ENCODE measurements at places on chromosomes 6 and 20. TPM values are rescaled to one million over a fixed set of nuclear protein-coding genes. Genes with fewer than 3 reads are reported as not detected.

DNA sequence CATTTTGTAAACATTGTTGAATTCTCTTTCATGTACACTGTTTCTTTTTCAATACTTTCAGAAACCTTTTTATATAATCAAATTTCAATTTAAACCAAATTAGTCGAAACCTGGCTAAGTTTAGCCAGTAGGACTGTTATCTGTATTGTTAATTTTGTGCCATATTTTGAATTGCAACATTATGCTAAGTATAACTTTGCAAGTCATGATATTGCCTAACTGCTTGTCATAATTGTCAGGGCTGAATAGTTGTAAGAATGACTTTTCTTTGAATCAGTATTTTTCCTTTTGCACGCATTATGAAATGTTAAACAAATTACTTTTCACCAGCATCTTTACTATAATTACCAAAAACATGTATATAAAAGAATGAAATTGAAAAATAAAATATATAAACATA is 82.7 kb downstream of the SAMD3 start:
- no peak for DNase-seq

DNA sequence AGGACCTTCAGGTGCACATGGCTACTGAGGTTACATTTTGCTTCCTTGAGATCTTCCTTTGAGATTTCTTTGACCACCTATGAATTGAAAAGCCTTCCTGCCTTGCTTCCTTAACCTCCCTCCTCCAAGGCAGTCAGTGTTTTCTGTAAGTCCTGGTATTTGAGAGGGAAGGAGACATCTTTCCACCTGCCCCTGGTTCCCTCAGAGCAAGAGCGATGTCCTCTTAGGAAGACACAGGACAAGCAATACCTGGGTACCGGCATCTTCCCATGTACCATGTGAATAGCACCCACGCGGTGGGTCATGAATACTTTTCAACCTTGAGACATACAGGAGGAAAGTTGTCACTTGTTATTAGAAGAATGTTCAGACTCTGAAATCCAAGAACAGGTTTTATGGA is 37.1 kb downstream of the GINS1 start:
- DNase-seq, result no peak

DNA sequence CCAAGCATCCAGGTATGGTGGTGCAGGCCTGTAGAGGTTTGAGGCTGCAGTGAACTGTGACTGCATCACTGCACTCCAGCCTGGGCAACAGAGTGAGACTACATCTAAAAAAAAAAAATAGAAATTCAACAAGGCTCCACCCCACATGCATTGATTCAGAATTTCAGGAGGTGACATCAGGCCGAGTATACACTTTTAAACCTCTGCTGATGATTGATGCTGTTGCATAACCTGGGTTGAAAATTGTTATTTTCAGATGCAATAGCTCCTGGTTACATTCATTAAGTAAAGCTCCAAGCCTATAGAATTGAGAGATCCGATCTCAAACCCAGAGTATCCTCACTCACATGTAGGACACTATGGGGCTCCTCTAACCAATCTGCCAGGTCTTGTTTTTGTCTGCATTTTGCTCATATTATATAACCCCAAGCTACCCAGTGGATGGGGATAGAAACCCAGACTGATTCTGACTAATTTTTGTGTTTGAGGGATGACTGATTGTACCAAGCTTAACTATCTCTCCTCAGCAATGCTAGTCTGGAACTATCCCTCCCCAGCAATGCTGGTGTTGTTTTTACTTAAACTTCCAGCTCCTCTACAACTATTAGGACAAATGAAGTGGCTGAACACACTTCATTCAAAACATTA is 123.5 kb upstream of the PREP start:
- DNase-seq, result no peak

Gene NR2E1
- not detected for total RNA-seq

DNA sequence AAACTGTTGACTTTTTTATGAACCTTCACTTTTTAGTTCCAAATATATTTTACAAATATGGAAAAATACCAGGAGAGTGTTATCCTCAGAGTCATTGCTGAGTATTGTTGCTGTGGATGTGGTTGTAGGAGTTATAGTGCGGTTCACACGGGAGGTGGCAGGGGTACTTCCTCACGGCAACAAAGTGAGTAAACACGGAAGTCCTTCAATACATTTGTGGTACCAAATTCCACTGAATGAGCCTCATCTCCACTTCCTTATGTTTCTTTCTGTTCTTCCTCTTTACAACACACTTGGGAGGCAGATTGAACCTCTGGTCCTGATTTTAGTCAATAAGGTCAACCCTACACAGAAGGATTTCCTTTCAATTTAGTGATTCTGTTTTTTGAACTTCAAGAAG is 371.8 kb downstream of the BTBD3 start:
- DNase-seq, result no peak

DNA sequence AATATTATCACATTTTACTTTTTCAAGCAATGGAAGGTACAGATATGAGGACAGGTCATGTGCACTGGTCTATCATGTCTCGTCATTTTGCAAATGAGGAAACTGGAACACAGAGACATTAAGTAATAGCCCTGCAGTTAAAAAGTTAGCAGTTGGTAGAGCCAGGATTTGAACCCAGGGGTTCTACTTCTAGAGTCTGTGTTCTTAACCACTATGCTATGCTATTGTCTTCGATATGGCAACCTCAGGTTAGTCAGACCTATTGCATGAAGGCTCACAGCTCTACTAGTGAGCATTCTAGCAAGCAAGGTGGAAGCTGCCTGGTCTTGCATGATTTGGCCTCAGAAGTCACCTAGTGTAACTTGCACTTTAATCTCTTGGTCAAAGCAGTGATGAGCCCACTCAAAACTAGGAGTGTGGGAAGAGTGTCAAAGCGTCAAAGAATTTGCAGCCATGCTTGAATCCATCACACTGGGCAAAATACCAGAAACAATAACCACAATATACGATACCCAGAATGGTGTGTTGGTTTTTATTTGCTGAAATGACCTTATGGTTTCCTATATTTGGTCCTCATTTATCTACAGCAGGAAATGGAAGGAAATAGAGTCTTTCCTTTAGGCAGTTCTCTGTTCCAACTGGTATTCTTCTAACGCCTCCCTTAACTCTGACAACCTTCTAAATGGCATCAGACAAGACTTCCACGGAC is 20.4 kb upstream of the BMP2 start:
- no peak for DNase-seq

DNA sequence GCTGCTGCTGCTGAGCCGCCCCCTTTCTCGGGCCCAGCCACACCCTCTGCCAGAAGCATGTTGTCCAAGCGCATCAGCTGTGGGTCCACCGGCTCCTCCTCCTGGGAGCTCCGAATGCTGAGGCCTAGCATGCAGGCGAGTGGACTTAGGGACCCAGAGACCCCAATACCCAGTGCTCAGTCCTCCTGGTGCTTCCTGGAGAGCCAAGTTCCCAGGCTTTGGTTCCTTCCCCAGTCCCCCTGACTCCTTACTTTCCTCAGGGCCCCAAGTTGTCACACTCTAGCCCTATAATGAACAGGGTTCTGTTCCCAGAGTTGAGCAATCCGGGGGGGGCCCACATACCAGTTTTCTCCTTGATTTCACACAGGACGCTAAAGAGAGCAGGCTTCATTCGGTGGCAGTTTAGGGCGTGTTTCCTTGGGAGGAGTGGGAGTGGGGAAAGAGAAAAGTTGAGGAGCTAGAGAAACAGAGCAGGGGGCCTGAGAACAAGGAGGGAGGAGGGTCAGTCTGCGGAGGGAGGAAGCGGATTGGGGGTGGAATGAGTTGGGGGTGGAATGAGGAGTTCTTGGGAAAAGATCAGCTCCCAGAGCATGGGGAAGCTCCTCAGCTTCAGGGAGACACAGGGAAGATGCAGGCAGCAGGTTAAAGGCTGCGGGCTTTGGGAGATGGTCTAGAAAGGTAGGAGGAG is 1.5 kb downstream of the PBX2 start:
- no peak for DNase-seq

Gene RAET1L
- 2.8 TPM for total RNA-seq

All from PC-9 (cell line).